ENCODE measurements at places on chromosomes 2 and 18. TPM values are rescaled to one million over a fixed set of nuclear protein-coding genes. Genes with fewer than 3 reads are reported as not detected.

The GALNT13 gene
- 0.75 TPM for total RNA-seq

The IL37 gene
- not detected for total RNA-seq

The RAB27B gene
- total RNA-seq = 30.9 TPM

DNA sequence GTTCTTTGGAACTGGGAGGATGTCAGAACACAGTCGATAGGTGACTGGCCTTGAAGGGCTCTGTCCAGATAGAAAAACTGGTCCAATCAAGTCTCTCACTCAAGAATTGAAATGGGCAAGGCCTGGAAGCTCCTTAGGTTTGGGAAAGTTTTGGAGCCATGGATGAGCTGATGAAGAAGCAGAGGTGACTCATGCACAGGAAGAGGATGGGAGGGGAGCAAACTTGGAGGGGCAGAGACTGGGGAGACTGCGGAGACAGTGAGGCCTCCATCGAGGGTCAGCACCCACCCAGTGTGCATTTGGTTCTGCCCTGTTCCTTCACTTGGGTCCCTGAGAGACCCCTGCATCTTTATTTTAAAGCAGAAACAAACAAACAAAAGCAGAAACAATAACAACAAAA is 41.1 kb downstream of the SOWAHC start:
- DNase-seq = no peak

GRCh38 chr18:55900380-55900779 is 312.4 kb upstream of the TCF4 start:
- no peak for DNase-seq

- DNase-seq = peak; percentile 93
Measured at GRCh38 chr2:64359892-64360657, 93.9 kb upstream of the LGALSL start.

- no peak for DNase-seq
Measured at GRCh38 chr18:78778651-78779050, 201.0 kb upstream of the SALL3 start.

DNA sequence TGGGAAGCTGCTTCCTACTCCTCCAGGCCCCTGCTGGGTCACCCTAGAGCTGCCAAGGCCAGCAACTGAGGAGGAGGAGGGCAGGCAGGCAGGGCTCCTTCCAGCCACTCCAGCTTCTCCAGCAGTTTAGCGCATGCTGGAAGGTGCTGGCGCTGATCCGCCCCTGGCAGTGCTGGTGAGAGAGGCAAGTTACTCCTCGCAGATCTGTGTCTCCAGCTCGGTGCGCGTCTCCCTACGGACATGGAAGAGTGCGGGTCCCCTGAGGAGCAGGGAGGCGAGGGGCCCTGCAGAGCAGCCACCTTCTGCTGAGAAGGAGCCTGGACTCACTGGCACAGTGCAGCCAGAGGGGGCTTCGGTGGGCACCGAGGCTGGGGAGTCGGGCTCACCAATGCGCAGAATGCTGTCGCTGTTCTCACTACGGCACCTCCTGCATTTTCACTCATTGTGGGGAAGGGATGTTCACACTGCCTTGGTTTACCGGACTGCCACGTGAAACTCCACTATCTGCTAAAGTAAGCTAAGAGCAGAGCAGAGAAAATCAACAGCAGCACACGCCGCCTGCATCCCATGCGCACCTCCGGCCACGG is 206.0 kb downstream of the HDAC4 start:
- DNase-seq = no peak

DNA sequence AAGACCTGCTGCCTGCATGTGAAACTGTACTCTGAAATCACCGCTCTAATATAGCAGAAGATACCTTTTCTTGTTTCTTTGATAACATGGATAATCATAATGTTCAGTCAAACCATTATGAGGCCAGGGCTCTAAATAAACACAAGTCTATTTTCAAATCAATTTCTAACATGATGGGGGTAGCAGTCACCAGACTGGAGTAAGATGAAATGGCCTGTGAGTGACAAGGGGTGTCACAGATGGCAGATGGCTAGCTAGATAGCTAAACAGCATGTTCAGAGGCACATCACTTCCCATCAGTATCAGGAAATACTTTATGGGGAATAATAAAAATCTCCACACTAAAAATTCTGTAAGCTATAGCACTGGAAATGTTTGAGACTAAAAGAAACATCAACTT is 14.0 kb downstream of the MBD2 start:
- peak; percentile 7 for DNase-seq

- DNase-seq = peak; percentile 72
Measured at GRCh38 chr2:149877913-149878312, 290.3 kb upstream of the MMADHC start.
